ENCODE measurements at places on chromosomes 7 and 10.

DNA sequence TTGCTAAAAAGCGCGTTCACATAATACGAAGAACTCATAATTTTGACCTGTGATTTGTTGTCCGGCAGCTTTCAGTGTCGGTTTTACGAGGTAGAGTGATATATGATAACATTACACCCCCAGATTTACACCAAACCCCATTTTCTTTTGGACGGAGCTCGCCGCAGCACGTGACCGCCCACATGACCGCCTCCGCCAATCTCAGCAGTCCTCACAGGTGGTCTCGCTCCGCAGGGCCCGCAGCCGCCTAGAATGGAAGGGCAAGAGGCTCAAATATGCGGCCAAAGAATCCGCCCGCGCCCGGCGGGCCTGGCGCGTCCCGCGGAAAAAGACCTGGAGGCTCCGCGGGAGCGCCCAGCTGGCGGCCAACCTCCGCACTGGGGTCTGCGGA, at the start of gene HOXA7:
TSS of gene HOXA7 (minus strand) at position 168 of the 391 bp plus-strand sequence. CDS start at position 38, 130 bp downstream.
- DNase-seq = no peak

- DNase-seq = no peak
Observed at GRCh38 chr7:158766570-158767281, 62.1 kb upstream of the NCAPG2 start.

DNA sequence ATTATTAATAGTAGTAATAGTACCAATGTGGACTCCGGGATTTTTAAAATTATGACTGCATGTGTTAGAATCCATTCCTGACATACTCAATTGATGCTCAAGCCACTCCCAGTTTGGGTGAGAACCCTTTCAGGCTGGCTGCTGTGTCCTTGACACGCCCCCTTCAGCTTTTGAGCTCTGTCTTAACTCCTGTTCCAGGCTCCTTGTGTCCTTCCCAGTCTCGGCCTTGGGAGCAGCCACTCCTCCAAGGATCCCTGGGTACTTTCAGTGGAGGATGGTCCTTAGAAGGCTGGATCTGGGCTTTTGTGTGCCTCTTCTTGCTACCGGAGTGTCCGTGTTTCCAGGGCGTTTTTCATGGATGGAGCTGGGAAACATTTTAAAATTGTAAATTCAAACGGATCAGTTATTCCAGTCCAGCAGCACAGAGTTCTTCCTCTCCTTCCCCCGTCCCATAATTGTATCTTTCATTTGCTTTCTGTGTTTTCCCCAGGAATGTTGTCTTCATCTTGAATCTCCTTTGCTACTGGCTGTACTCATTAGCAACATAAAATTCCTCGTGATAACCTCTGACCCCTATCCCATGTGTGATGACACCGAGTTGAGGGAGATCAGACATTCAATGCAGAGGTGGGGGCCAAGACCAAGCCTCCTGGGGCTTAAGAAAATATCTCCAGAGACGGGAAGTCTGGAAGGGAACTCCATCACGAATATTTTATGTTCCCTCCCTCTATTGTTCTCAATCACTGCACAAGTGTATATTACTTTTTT, 40.0 kb upstream of the PFKFB3 start:
- DNase-seq = no peak

- DNase-seq = peak; percentile 56
Observed at GRCh38 chr7:43112459-43112940, at the start of gene HECW1. TSS of gene HECW1 (plus strand) at chr7:43112647. CDS start at chr7:43243906, 131,259 bp downstream.

DNA sequence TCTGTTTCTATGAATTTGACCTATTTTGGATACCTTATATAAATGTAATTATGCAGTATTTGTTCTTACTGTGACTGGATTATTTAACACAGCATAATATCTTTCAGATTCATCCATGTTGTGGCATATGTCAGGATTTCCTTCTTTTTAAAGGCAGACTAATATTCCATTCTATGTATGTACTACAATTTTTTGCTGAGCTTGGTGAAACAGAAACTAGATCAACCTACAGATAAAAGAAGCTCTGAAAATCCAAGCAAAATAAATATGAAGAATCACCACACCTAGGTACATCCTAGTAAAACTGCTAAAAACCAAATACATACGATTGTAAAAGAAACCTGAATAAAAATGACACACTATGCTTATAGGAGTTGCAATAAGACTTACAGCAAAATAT, 300.5 kb downstream of the HTR7 start:
- DNase-seq = no peak

DNA sequence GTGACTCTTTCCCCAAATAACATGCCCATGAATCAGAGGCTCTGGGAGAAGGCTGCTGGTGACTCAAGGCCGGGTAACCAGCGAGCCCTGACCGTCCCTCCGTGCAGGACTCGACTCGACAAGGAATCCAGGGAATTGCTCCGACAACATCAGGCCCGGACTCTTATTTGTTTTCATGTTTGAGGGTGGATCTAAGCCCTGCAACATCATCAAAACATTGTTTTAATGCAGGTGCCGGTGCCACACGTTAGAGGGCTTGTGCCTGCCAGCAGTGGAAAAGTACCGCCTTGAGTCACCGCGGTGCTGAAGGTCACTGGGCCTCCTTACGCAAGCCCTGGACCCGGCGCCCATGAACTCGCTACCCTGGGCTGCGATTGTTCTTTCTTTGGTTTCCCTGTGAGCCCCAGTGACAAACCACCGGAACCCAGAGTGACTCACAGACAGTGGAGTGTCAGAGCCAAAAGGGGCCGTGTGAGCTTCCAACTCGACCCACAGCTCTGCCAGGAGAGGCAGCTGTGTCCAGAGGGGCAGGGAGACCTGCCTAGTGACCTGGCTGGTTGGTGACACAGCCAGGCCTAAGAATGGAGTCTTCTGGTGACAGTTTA, 139.4 kb upstream of the SHH start:
- DNase-seq = no peak
